Thoracic aorta (tissue), 2 donors: ENCODE measurements at places on chromosomes 16 and 17.

- DNase-seq: no peak
- no peak overlapping the region for H3K4me3 ChIP-seq
- H3K27ac ChIP-seq: no peak overlapping the region
- H3K36me3 ChIP-seq: no peaks in the 10 kb centered on the region
Observed at GRCh38 chr16:17944345-17944744, 392.2 kb downstream of the NPIPA8 start.

DNA sequence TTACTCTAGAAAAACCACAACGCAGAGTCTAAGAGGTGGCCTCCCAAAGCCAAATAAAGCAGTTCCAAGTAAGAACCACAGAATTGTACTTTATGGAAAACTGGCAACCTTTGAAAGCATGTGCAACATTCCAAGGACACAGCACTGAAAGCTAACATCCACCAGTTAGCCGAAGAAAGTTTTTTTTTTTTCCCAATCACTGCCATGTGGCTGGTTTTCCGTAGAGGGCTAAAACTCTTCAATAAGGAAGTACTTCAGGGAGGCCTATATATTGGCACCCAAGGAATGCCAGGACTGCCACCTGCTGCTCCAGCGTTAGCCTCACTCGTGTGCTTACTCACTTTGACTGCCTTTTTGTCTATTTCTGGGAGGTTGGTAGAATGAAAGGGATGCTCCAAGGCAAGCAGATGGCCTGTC is 25.2 kb downstream of the CEP95 start:
- H3K4me1 ChIP-seq: no peaks in the 10 kb centered on the region
- peaks cover 58% of the 10 kb centered on the region for H3K36me3 ChIP-seq
- H3K4me3 ChIP-seq: no peak overlapping the region
- DNase-seq: no peak

DNA sequence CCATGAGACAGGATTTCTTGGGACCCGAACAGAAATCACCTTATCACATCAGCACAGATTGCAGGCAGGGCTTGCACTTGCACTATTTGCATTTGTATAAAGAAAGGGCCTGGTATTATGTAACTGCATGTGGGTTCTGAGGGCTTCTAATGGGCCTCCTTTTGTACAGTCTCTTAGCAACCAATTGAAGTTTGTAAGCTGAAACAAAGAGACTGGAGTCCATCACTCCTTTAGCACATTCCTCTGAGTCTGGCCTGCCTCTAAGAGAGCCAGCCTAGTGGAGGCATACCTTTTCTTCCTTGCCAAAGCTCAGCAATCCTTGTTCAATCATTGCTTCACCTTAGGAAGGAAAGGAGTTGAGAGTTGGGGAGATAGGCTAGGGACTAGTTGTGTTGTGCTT is 387.1 kb downstream of the XYLT1 start:
- no peaks in the 10 kb centered on the region for H3K36me3 ChIP-seq
- no peaks in the 10 kb centered on the region for H3K4me1 ChIP-seq
- DNase-seq: no peak
- no peaks in the 10 kb centered on the region for H3K27me3 ChIP-seq
- no peak overlapping the region for H3K4me3 ChIP-seq

DNA sequence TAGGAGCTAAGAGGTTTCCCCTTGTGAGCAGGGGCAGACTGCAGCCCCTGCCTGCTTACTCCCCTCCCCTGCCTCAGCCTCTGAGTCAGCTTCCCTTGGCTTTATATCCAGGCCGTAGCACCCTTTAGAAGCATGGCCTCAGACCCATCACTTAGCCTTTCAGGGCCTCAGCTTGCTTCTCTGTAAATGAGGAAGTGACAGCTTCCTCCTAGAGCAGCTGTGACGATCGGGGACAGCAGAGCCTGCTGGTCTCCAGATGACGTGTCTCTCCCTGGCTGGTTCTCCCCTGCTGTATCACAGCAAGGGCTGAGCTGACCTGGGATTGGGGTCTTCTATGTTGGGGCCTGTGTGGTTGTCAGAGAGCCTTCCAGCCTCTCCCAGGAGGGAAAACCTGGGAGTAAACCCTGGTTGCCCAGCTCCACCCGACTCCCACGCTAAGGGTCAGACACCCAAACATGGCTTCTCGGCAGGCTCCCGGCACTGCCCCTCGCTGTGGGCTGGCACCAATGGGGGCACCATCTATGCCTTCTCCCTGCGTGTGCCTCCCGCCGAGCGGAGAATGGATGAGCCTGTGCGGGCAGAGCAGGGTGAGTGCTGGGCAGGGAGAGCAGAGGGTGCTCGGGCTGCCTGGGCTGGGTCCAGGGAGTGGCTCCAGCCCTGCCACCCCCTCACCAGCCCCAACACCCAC is 16.3 kb upstream of the MYO15B start:
- no peaks in the 10 kb centered on the region for H3K36me3 ChIP-seq
- H3K27ac ChIP-seq: no peak overlapping the region
- DNase-seq: no peak

- no peak overlapping the region for H3K27ac ChIP-seq
- H3K4me1 ChIP-seq: peaks cover 4% of the 10 kb centered on the region
- DNase-seq: no peak
- no peak overlapping the region for H3K4me3 ChIP-seq
Observed at GRCh38 chr16:80081846-80082245, 458.9 kb upstream of the DYNLRB2 start.

DNA sequence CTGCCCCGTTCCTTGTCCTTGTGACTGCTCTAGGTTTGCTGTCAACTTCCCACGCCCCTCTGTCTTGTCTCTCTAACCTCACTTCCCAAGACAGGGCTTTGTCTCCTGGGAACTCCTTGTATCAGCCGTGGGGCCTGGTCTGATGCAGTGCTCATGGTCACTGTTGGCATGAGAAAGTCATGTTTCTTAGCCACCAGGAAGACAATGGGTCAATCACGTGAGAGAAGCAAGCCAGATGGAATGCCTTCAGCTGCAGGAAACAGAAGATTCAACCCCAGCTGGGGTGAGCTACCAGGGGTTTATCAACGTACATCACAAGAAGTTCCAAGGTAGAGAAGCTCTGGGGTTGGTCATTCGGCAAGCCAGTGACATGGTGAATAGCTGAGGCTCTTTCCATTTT is 116.6 kb downstream of the IRF8 start:
- DNase-seq: no peak
- H3K27me3 ChIP-seq: no peaks in the 10 kb centered on the region
- no peaks in the 10 kb centered on the region for H3K4me1 ChIP-seq
- no peak overlapping the region for H3K4me3 ChIP-seq
- H3K36me3 ChIP-seq: no peaks in the 10 kb centered on the region

DNA sequence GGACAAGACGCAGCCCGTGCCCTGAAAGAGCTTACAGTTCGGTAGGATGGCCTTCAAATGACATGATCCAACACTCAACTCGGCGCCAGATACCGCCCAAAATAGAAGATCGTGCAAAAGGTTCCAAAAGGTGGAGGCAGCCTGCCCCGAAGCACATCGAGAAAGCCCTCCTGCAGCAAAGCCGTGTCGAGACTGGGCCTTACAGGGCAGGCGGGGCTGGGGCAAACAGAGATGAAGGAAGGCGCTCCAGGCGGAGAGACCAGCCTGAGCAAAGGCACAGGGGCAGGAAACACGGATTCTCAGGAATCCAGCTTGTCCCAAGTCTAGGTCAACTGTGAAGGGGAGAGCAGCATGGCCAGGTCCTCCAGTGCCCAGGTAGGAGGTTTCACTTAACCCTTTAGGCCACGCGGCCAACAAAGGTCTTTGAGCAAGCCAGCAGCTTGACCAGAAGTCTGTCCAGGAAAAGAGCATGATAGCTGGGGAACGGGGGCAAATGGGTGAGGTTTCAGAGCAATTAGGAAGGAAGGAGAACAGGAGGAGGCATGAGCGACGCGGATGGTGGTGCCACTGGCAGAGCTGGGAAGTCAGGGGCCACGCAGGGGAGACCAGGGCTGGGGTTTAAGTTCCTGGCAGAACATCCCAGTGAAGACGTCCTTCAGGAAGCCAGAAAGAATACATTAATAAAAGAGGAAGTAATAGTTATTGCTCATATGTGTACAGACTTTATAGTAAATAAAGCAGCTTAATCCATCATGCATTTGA is 21.2 kb upstream of the EIF1 start:
- H3K27ac ChIP-seq: no peak overlapping the region
- no peak overlapping the region for H3K4me3 ChIP-seq
- no peaks in the 10 kb centered on the region for H3K36me3 ChIP-seq
- peaks cover 14% of the 10 kb centered on the region for H3K4me1 ChIP-seq

- H3K27ac ChIP-seq: no peak overlapping the region
- no peaks in the 10 kb centered on the region for H3K27me3 ChIP-seq
- no peak for DNase-seq
- H3K36me3 ChIP-seq: no peaks in the 10 kb centered on the region
Observed at GRCh38 chr17:41492351-41492750, 2.6 kb upstream of the KRT36 start.

GRCh38 chr16:13077816-13078215 is 176.4 kb downstream of the SHISA9 start:
- H3K4me3 ChIP-seq: no peak overlapping the region
- no peak overlapping the region for H3K27ac ChIP-seq
- DNase-seq: no peak
- H3K27me3 ChIP-seq: no peaks in the 10 kb centered on the region
- no peaks in the 10 kb centered on the region for H3K36me3 ChIP-seq

DNA sequence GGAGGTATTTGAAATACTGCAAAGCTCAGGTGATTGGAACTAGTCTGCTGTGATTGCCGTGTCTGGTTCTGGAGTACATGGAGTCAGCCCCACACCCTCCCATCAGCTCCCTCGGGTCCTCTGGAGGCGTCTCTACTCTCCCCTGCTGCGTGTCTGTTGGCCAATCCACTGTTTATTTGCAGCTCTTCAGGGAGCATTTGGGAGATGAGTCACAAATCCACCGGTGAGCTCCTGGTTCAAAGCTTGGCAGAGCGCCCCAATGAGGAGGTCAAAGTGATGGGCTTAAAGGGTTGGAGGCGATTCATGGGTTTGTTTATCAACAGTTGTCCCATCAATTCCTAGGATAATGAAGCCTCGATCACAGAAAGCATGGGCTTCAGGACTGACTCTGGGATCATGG is 14.6 kb downstream of the CALB2 start:
- no peaks in the 10 kb centered on the region for H3K4me1 ChIP-seq
- H3K36me3 ChIP-seq: no peaks in the 10 kb centered on the region
- H3K27me3 ChIP-seq: no peaks in the 10 kb centered on the region
- H3K4me3 ChIP-seq: no peak overlapping the region
- H3K27ac ChIP-seq: no peak overlapping the region

GRCh38 chr16:84999857-85000480 is 11.4 kb downstream of the ZDHHC7 start:
- peaks cover 66% of the 10 kb centered on the region for H3K4me1 ChIP-seq
- H3K36me3 ChIP-seq: no peaks in the 10 kb centered on the region
- no peak for DNase-seq
- H3K27ac ChIP-seq: peak overlapping the region; percentile 67

DNA sequence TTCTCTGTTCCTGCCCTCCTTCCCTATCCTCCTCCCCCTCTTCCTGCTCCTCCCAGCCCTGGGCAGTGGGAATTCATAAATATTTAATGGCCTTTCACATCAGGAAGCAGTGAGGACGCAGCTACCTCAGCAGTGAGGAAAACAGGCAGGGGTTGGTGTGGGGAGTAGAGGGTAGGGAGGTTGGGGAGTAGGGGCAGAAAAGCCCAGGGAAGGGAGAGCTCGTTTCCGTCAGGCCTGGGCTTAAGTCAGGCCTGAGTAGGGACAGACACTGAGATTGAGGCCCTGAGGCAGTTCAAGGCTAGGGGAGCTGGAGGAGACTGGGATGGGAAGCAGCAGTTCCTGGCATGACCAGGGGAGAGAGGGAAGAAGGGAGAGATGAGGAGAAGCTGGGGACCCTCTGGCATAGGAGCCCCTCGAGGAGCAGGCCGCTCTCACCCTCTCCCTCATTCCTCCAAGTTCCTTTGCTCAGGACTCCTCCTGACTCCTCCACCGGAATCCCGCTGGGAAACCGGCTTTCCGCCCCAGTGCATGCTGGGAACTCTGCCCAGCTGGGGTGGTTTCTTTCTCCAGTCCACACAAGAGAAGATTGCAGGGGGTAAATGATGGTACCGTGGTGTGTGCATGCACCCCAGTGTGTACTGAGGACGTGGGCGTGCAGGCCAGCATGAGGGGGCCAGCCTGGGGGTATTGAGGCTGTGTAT is 6.2 kb downstream of the SAMD14 start:
- no peak for DNase-seq
- H3K4me3 ChIP-seq: no peak overlapping the region

DNA sequence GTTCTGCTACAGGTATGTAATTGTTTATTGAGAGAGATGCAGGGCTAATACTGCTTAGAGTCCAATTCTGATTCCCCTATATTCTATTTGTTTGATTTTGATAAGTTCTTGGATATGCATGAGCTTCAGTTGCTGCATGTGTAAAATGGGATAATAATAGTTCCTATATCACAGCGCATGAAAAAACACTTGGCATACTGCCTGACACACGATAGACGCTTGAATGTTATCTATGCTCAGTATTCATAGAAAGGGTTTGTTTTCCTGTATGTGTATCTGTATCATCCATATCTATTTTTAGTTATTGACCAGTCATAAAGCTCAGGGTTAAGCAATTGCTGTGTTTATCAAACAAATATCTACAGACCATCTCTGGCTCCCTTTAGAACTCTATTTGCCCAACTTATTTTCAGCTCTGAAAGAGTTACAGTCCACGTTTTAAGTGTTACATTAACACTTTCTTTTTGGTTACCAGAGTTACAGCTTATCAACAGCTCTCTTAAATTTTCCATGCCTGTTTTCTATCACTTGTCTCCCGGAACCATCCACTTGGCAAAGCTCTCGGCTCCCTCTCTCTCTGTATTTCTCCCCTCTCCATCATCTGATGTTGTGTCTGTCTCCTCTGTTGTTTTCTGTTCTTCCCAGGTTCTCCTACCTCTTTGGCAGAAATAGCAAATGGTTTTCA is 334.8 kb downstream of the CBLN1 start:
- H3K27me3 ChIP-seq: no peaks in the 10 kb centered on the region
- no peaks in the 10 kb centered on the region for H3K36me3 ChIP-seq
- H3K4me3 ChIP-seq: no peak overlapping the region
- no peak for DNase-seq

DNA sequence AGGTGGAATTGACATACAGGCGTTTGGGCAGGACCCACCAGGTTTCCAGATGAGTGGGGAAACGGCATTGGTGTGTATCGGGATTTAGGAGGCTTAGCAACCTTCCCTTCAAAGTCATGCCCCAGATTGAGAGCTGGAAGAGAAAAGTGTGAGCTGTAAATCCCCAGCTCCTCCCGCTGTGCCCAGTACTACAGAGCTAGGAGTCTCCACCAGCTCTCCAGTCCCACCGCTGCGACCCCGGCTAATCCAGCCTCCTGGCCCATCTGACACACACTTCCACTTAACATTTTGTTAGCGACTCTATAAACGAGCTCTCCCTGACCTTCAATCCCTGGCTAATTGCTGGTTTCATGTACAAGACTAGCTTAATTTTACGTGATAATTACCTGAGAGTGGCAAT is 29.9 kb upstream of the LHX1 start:
- no peak overlapping the region for H3K4me3 ChIP-seq
- no peak for DNase-seq
- H3K27ac ChIP-seq: no peak overlapping the region
- no peaks in the 10 kb centered on the region for H3K4me1 ChIP-seq
- H3K36me3 ChIP-seq: no peaks in the 10 kb centered on the region

- no peaks in the 10 kb centered on the region for H3K36me3 ChIP-seq
- no peak for DNase-seq
- no peaks in the 10 kb centered on the region for H3K4me1 ChIP-seq
Observed at GRCh38 chr17:56074361-56074890, 78.8 kb upstream of the ANKFN1 start.
